ENCODE measurements at places on chromosomes 1 and 21.

GRCh38 chr1:241215683-241216082 lies 141.3 kb downstream of the RGS7 start:
- no peak for DNase-seq

DNA sequence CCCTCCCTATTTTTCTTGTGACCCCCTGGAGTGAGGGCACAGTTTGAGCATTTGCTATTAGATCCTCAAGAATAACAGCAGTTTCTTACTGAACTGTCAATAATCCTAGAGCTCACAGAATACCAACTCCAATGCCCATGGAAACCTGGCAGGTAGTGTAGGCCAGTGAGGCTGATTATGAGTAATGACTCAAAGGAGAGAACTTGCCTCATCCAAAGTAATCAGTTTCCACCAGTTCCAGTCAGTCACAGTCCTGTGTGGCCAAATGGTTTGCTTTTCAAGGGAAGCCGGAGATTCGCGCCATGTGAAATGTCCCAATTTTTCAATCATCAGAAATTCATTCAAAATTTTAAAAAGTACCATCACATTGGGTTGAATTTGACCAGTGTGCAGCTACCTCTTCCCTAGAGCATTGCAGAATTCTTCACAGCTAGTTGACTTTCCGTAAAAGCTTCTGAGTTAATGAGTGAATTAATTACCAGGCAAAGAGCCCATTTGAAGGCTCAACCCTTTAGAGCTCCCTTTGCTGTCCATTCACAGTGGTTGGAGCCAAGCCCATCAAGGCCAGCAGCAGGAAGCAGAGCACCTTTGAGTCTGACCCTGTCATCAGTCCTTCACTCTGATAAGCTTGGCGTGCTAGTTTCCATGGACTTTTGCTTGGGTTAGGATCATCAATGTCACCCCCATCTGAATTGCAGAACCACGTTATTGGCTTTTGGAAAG lies 170.3 kb downstream of the KAZN start:
- DNase-seq, result no peak

GRCh38 chr1:205805082-205805711 lies 7.8 kb downstream of the SLC41A1 start:
- DNase-seq, result no peak

GRCh38 chr1:240967070-240967724 lies 355.2 kb upstream of the GREM2 start:
- DNase-seq, result no peak

- DNase-seq, result no peak
Measured at GRCh38 chr1:41495210-41495948, 10.9 kb upstream of the EDN2 start.

Data from NCI-H774 (cell line).